OCI-LY7 (cell line): ENCODE measurements at places on chromosomes 7 and 10. TPM values are rescaled to one million over a fixed set of nuclear protein-coding genes. Genes with fewer than 3 reads are reported as not detected.

DNA sequence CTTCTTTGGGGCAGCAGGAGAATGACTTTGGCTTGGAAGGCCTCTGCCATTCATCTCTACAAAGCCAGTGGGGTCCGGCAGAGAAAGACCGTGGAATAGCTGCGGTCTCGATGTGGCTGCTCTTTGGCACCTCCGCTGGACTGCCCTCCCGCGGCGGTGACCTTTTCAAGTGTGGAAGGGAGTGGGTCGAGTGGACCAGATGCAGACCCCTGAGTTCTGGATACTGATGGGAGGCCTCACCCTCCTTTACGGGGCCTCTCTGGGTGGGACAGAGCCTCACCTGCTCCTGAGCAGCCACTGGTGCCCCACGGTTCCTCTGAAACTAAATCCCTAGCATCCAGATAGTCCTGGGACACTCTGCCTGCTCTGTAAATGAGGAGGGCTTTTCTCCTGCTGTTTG lies 113.1 kb downstream of the NT5C2 start:
- no peak for DNase-seq

DNA sequence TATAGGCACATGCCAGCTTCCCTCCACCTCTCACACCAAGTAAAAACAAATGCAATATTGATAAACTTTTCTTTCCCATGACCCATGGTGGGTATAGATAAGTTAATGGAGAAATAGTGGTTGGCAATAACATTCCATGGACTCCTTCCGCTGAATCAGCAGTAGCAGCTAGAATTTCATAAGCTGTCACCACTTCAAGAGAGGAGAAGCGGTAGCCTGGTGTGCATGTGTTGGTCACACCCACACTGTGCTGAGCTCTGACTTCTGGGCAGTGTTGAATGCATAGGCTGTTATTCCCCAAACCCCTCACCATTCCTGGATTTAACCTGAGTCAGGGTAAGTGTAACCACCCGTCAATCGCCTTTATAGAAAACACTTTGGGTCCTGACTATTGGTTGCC lies 32.5 kb upstream of the BMPER start:
- DNase-seq = no peak

GRCh38 chr7:44104860-44105771 lies 971 bp downstream of the AEBP1 start:
- no peak for DNase-seq

DNA sequence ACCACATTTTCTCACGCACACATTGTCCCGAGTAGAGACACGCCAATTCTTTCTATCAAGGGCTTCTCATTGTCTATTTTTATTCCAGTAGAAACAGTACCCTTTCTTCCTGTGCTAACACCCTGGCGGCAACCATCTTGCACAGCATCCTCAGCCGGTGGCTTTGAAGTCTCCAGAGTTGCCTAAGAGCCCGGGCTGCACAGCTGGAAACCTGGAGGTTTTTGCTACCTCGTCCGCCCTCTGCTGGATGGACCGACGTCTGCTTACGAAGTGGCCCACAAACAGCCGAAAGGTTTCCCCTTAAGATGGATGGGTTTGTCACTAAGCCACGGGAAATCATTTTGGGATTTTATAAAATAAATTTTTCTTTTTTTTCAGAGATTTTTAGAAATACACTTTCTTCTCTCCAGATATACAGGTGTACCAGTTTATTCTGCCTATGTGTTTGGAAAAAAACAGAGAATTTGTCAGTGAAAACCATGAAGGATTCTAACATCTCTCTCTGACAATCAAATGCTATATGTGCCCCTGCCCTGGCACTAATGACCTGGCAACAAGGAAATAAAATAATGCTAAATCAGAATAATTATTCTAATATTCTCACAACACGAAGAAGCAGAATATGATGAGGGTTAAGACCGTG lies 81.8 kb upstream of the FAM204A start:
- peak; percentile 63 for DNase-seq

GRCh38 chr7:11239316-11239715 lies 265.6 kb downstream of the PHF14 start:
- DNase-seq = no peak

DNA sequence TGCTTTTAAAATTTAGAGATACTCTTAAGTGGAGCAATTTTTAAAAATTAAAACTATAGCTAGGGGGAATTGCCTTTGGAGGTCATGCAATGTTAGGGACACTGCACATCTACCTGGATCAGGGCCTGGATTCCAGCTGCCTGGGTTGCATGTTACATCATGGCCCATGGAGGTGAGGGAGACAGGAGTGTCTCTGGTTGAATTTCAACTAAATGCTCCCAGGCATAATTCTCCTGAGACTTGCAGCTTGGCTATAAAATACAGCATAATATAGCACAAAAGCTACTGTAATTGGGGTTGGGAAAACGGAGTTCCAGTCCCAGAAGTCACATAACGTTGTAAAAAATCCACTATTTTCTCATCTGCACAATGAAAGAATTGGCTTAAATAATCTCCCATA lies 782.5 kb downstream of the LRMDA start:
- DNase-seq = no peak

DNA sequence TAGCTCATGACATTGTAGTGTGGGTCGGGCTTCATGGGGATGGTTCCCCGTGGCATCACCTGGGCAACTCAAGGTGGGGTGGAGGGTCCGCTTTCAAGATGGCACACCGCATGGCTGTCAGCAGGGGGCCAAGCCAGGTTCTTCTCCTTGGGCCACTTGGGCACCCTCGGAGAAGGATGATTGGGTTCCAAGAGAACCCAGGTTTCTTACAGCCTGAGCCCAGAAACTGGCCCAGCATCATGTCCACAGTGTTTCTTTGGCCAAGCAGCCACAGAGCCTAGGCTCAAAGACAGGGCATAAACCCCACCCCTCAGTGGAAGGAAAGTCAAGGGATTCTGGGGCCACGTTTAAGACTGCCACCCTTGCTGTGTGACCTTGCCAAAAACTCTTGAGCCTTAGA lies 110.6 kb downstream of the PTPN20 start:
- DNase-seq = no peak

The PRSS1 gene
- not detected in 2 replicates for total RNA-seq

The RAB18 gene
- 36.2 and 37.3 TPM in 2 replicates for total RNA-seq

The KLF14 gene
- total RNA-seq = not detected in 2 replicates

The NME8 gene
- not detected in 2 replicates for total RNA-seq
